NCI-H2029 treated with DMSO at 0.1 percent for 48 hours (cell line): ENCODE measurements at places on chromosomes 4 and X.

DNA sequence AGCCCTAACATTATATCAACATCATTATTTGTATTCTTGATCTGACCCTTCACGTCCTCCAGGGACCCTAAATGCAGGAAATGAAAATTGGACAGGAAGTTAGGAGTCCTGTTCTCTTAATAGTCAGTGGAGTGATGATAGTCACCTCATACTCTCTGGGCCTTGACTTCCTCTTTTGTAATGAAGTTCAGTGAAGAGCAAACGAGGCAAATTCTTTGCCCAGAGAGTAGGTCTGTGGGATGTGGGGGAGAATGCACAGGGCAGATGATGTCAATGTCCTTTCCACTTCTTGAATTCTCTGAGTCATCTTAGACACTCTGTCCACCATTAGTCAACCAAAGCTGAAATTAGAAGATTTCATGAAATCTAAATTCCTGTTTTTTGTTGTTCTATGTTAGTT lies 17.1 kb upstream of the GPRIN3 start:
- DNase-seq, result no peak

DNA sequence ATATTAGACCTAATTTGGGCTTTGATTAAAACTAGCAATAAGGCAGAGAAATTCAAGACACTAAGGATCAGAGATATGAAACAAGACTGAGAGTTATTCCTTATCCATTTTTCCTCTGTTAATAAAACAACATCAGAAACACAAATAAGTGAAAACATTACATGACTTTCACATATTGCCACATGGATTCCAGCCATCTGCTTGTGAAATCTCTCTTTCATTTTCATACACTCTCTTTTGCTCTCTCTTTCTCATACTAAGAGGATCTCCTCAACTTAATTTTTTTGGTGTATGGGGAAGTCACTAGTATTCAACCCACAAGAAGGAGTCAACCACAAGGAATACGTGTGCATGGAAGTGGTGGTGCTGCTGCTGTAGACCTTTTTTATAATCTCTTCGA lies 183.0 kb downstream of the LDB2 start:
- no peak for DNase-seq

- DNase-seq, result peak; percentile 11
These were observed 93.1 kb downstream of the PCDH19 start for GRCh38 chrX:100316987-100317386.

GRCh38 chrX:51798701-51799100 lies 55.5 kb downstream of the GSPT2 start:
- no peak for DNase-seq

GRCh38 chr4:188665491-188666457 lies 526.5 kb downstream of the TRIML1 start:
- no peak for DNase-seq

DNA sequence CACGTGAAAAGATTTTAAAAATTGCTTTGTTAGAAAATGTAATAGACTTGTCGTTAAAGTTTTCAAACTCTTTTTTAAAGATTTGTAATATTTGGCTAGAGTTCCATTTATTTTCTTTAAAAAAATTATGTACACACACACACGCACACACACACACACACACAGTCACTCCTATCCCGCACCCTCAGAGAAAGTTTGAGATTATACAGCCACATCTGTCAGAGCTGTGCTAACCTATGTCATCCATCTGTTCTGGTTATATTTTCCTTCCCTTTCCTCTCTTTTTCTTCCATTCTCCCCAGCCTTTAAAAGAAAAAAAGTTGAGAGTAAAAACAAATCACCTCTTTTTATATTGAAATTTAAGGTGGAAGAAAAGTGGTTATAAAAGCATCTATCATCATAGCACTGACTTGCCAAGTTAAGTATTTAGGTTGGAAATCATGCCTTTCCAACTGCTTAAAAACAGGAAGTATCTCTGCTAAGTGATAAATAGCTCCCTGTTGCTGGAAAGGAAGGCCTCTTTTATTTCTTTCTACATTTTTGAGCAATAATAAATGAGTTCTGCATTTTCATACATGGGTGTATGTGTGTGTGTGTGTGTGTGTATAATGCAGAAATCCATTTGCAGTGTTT lies 163.3 kb upstream of the SPRY1 start:
- DNase-seq, result no peak

- DNase-seq, result no peak
These were observed 27.7 kb downstream of the UTP14A start for GRCh38 chrX:129933700-129934099.

- no peak for DNase-seq
These were observed 208.3 kb downstream of the ARHGAP10 start for GRCh38 chr4:147940171-147940570.

DNA sequence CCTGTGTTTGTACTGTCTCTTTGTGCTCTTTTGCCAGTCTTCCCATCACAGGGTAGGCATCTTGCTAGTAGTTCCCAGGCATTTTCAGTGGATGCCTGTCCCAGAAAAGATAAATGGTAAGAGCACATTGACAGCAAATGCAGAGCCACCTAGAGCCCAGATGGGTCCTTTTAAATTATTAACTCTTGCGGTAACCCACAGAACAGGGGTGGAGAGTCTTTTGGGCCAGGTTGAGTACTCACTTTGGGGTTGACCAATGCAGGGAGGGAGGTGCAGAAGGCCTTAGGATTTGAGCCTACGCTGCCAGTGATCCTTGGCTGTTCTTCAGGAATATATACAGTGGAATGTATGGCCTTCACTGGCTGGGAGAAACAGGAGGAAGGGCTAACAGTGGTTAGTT lies 173.8 kb downstream of the MSN start:
- no peak for DNase-seq

DNA sequence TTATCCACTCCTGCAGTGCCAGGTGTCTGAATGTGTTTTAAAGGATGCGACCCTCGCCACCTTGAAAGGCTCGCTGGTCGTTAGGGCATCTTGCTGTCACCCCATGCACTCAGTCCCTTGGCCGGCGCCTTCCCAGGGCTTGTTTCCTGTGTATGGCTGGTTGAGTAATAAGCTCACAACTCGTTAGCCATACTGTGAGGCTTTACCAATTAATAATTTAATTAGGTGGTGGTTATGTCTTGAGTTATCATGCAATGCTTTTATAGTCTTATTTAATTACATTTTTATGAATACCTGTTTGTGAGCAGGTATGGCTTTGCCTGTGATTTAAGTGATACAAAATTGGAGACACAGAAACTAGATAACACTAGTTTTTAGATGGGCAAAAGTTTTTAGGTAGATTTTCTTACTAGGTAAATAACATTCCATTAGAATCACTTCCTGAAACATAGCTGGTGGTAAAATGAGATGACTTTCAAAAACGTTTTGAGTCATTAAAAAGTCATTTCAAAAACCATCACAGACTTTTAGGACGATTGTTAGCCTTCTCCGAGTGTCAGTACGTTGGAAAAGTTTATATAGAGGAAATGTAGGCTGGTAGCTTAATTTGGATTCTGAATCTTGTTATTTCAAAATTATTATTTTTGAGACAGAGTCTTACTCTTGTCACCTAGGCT lies 18.2 kb downstream of the PTTG2 start:
- DNase-seq, result no peak

DNA sequence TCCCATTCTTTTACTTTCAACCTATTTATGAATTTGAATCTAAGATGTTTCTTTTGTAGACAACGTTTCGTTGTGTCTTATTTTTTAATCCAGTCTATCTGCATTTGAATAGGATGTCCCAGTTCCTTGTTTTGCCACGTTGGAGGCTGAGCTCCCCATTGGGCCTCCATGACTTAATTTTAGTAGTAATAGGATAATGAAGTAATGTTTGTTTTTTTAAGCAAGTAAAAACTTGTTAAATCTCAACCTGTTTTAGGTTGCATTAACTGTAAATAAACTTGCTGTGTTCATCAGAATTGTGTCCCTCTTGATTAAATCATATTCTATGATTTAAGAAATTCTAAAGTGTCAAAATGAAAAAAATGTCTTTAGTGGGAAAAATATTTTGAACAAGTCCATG lies 25.3 kb downstream of the SLAIN2 start:
- DNase-seq, result no peak

DNA sequence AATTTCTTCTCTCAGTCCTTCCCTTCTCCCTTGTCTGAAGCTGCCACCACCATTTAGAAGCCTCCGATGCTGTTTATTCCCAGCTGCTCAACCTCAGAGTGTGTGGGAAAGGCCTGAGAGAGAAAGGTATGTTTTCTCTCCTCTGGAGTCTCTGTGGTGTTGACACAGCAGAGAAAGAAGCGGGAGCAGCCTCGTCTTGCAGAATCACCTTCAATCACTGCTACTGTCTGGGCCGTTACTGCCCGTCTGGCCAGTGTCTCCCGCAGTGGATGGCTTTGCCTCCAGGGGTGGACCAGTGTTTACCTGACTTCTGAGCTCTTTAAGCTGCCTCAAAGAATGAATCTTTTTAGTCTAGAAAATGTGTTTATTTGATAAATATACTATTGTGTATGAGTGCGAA lies 148.9 kb upstream of the FAM47C start:
- DNase-seq, result no peak

DNA sequence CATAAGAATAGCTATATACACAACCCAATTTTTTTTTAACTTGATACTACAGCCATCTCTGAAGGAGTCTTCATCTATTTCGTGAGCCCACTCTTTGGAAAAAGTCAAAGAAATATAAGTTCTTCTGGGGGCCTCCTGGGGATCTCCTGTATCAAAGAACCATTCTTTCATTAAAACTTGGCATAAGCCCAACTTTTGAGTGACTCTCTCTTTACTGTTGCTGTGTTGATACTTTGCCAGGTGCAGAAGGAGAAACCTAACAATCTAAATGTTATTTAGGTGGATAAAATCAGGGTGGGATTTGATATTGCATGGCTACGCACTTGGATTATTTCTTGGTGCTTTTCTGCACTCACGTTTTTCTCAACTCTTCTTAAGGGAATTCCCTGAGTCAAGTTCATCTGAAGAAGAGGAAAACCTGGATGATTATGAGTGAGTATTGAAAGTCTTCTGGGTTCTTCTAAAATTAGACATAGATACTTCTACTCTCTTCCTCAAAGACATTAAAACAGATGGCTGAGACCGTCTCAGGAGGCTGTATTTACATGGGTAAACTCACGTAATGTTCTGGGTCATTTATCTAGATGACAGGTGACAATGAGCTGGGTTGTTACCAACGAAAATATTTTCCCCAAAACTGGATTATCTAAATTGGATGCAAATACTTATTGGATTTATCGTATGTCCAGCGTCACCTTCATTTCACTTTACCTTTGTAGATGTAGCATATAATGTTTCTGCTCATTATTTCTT lies 25.2 kb downstream of the BMX start:
- peak; percentile 22 for DNase-seq

- no peak for DNase-seq
These were observed 5.3 kb upstream of the STBD1 start for GRCh38 chr4:76301068-76301774.

DNA sequence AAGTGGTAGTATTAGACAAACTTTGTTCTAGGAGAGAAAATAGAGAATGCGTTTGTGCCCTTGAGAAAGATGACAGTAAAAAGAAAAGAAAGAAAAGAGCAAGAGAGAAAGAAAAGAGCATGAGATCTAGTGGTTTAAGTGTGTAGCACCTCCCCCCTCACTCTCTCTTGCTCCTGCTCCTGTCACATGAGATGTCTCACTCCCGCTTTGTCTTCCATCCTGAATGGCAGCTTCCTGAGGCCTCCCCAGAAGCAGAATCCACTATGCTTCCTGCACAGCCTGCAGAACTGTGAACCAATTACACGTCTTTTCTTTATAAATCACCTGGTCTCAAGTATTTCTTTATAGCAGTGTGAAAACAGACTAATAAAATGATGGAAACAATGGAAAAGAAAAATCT lies 499.6 kb downstream of the ACTRT1 start:
- DNase-seq, result no peak

GRCh38 chr4:46329118-46329976 lies 60.6 kb downstream of the GABRA2 start:
- DNase-seq, result no peak

- no peak for DNase-seq
These were observed 9.0 kb upstream of the RPL34 start for GRCh38 chr4:108611365-108611764.

GRCh38 chr4:17335371-17335770 lies 176.5 kb downstream of the QDPR start:
- no peak for DNase-seq

DNA sequence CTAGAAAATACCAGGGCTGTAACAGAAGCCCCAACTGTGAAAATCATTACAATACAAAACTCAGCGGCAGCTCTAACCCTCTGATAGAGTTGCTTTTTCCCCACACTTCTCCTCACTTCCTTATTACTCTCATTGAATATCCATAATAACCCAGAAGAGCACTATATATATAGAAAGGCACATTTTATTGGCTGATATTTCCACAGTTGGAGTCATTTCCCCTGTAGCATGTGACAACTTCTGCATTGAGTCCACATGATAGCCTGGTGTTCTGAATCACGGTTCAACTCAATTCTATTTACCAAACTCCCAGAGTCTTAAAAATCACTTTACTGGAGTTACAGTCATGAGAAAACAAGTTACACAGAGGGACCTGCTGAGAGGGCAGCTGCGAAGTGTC lies 46.6 kb upstream of the NWD2 start:
- no peak for DNase-seq

GRCh38 chrX:135185795-135186443 lies 14.7 kb upstream of the CT55 start:
- no peak for DNase-seq

DNA sequence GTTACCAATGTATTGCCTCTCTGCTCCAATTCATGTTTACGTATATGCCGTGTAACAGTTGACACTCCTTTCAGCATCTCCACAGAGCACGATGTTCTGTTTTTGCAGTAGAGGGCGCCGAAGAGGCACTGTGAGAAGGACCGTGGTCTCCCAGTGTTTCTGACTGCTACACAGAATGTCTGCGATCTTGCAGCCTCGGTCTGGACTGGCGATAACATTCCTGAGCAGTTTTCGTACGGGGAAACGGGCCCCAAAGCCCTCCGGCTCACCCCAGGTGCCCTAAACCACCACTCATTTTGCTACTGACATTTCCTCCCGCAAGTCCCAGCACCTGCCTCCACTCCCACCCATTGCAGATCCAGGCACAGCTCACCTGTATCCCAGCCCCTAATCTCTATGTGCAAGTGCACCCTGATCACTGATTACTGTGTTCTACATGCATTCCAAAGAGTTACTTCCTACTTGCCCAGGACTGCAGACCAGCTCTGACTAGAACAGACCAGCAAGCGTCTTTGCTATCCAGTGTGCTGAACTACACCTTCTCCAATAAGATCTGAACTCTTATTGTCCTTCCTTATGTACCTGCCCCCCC lies 12.4 kb upstream of the NFXL1 start:
- DNase-seq, result peak; percentile 27

DNA sequence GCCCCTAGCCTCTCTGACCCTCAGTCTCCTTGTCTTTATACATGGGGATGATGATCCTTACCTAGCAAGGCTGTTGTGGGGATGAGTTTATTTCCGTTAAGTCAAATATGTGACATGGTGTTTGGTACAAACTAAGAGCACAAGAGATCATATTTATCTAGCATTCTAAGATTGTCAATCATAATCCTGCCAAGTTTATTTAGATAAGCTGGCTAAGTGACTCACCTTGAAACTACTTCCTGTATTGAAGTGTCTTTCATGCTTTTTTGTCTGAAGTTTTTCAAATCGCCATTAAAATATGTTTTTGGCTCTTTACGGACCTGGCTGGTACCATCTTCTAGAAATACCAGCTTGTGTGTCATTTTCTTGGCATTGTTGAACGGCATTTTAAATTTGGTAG lies 30.7 kb downstream of the MAP7D3 start:
- DNase-seq, result no peak
